Anterior cingulate cortex (tissue), 58 donors: ENCODE measurements at places on chromosomes 13 and 19.

- DNase-seq, result no peak
Measured at GRCh38 chr13:99600318-99600717, 99.0 kb downstream of the TM9SF2 start.

DNA sequence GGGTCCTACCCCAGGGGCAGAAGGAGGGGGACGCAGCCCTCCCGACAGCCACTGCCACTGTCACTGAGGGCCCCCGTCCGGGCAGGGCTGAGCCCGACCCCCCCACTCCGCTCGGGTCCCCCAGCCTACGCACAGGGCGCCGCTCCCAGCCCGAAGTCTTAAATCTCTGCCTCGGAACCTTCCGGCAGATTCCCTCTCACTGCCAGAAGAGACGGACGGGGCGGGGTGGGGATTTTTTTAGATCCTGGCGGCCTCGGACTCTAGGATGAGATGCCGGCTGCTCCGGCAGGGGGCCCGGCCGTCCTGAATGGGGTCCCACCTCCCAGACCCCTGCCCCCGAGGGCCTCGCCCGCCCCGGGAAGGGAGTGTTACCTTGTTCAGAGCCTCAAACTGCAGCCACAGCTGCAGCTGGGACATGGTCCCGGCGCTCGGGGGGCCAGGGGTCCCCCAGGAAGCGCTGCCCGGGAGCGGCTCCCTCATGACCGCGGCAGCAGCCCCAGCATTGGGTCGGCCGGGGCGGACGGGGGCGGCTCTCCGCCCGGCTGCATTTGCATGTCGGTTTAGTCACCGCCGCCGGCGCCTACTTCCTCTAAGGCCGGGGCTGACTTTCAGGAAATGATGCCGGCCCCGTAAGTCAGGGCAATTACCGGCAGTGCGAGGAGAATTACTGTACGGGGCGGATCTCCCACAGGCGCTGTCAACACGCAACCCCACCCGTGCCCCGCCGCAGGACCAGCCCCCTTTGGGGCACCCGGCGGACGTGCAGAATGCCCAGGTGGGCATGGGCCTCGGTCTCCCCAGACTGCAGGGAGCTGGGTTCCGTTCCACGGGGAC, 28.1 kb downstream of the GPX4 start:
- peak; percentile 32 for DNase-seq

GRCh38 chr13:23571431-23571830, 1.2 kb downstream of the TNFRSF19 start:
- DNase-seq, result no peak

DNA sequence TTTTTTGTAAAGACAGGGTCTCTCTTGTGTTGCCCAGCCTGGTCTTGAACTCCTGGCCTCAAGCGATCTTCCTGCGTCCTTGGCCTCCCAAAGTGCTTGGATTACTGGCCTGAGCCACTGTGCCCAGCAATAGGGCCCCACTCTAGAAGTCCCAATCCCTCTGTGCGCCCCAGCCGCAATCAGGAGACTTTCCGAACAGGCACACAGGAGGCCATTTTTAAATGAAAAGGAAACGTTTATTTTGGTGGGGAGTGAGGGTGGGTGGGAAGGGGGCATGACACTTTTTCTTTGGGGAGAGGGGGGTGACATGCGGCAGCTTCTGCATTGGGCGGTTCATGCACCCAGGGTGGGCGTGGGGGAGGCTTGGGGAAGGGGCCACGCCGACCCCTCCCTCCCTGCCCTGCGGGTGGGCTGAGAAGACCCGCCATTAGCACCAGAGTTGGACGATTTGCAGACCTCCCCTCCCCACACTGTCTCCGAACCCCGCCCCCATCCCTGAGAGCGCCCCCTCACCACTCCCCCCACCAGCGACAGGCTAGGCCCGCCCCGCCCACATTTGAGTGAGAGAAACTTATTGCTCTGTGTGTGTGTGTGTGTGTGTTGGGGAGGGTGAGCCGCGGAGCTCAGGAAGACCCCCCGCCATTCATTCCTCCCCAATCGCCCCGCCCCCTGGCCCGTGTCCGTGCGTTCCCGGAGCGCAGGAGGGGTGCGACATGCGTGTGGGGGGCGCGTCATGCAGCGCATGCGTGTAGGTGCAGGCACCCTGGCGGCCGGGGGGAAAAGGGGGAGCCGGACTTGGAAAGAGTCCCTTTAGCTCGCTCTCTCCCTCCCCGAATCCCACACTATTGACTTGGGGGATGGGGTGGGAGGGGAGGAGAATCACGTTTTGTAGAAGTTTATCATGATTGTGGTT, 17.2 kb downstream of the KCNC3 start:
- DNase-seq, result no peak

DNA sequence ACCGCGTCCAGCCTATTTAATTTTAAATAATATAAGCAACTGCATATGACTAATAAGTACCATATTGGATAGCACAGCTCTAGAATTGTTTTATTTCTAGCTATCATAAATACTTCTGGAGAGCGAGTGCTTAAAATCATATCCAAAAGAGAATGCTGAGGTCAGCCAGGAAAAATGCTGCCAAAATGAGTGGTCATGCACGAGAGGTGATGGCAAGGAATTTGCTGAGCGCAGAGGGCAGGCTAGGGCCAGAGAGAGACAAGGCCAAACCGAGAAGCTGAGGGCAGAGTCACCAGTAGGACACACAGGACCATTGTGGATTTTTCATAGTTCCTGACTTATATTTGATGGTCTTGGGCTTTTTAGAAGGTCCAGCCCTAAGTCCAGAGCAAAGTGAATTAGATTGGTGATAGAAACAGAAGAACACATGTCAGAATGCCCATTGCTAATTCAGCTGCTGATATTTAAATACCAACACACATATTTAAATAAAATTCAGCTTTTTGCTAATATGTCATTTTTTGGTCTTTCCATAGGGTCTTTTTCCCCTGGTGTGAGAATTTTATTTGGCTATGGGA, 33.6 kb upstream of the UBL3 start:
- DNase-seq, result no peak

DNA sequence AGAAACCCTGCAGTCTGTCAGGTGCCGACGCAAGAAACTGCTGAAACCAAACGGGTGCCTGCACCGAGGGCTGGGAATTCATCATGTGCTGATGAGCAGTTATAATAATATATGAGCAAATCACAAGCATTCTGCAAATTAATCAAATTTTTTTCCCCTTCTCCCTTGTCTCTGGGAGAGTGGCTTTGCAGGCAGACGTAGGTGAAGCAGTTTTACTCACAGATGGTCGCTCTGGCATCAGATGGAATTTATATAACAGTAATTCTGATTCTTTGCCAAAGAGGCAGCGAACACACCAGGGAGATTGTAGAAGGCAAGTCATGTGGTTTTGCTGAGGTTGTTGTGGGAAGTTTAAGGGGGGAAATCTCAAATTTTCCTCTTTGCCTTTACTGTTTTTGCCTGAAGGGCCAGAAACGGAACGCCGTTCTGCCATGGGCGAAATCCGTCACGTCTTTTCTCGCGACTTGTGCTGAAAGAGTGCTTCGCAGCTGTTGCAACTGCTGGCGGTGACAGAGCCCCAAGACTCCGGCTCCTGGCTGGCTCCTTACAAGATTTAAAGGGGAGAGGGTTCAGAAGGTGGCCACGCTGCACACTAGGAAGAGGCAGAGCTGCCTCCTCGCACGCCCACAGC, 320.1 kb downstream of the ZNF536 start:
- peak; percentile 45 for DNase-seq

DNA sequence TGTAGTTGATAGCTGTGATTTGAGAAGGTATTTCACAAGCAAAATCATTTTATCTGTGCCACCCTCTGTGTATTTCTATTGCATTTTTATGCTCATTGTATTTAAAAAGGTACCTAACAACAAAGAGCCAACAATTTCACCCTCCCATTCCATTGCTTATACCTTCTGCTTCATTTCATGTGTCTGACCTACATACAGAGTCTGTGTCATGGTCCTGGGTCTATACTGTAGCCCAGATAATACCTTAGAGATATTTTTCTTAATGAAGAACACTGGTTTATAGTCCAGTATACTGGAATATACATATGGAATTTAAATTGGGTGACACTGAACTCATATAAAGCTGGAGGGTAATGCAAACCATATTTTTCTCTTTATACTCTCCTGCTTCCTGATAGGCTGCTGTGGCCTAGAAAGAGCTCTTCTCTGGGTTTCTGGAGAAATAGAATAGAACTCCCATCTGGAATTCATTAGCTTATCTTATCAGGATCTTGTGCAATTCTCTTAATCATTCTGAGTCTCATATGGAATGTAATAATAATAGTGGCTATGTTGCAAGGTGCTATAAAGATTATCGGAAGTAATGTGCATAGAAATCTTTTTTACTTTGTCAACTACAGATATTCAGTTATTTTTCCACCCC, 31.8 kb upstream of the SPART start:
- no peak for DNase-seq

DNA sequence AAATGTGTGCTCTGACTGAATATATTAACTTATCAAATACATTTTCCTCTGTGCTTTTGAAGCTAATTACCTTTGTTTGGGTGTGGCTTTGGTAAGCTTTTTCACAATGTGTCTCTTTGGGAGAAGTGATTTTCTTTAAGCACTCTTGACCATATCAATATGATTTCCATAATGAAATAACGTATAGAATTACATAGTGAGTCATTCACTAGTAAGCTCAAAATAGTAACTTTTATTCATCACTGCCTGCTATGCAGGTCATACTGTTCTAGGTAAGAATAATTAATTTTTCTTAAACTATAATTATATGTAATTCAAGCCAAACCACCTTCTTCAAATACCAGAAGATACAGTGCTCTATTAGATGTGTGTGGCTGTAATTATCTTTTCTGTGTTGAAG, 480.7 kb downstream of the MYO16 start:
- DNase-seq, result no peak

DNA sequence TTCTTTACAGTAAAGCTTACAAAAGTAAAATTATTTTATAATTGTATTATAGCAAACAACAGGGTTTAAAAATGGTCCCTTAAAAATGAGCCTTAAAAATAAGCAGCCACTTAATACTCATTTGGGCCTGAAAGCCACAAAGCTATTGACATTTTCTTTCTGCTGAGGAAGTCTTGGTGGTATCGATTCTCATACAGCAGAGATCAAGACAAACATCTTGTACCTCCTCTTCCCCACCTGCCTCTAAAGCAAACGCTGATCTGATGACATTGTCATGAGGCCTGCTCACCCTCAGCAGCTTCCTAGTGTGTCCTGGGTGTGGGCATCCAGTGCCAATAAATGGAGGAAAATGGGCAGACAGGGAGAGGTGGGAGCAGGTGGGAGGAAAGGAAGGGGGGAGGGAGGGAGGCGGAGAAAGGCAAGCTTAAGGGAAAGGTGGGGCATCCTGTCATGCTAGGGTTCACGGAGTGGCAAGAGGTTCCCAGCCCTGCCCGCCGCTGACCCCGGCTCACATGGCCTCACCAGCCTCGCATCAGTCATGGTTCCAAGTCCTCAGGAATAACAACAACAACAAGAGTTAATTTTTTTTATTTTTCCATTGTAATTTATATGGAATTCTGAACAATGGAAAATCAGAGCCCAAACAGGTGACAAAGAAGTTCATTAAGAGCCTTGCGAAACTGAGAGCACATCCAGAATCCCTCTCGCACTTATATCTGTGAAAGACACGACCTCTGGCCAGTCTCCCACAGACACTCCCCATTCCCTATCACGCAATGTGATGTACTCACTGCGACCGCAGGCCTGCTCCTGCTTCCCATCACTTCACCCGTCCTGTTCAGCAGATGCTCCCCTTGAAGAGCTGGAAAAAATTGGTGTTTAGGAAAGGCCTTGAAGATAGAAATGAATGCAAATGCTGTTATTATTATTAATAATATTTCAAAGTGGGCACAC, 15.1 kb upstream of the ATP11A start:
- DNase-seq, result no peak

GRCh38 chr19:42455621-42456081, 12.9 kb upstream of the CXCL17 start:
- no peak for DNase-seq

DNA sequence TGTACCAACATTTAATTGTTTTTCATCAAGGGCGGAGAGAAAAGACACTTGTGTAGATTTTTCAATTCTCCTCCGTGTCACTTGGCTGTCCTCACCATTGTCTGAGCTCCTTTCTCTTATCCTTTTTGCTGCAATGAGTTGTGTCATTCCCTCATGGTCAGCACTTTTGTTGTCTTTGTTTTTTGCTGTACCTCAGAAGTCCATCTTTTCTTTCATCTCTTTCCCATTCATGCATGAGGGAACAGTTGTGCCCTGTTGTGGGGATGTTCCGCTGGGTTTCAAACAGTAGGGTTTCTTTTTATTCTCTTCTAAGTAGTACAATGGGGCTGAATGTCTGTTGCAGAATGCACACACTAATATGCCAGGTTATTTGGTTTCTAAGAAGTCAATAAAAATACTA, 222.6 kb downstream of the TM9SF2 start:
- no peak for DNase-seq

DNA sequence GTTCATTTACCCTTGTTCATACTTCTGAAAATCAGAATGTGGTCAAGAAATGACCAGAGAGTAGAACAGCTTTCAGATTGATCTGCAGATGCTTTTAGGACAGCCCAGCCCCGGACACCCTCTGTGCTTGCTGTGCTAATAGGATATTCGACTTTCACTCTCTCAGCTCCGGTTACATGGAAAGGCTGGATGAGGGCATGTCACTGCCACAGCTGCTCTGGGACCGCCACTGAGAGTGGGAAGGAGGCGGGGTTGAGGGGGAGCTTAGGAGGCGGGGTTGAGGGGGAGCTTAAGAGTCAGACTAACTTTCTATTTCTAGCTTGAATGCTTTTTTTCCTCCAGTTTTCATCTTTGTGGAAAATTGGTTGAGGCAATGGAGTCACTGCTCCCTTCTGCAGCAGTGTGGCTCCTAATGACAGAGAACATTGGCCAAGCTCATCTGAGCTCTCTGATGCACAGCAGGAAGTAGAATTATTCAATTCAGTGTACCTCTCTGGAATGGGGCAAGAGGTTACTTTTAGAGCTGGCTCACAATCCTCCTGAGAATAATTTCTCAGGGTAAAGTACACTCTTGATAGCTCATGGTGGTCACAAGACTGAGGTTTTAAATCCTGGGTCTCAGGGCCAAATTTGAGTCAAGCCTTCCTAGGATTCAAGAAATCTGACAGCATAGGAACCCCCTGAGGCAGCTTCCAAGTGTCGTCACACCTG, 74.6 kb upstream of the NPAS1 start:
- peak; percentile 47 for DNase-seq

DNA sequence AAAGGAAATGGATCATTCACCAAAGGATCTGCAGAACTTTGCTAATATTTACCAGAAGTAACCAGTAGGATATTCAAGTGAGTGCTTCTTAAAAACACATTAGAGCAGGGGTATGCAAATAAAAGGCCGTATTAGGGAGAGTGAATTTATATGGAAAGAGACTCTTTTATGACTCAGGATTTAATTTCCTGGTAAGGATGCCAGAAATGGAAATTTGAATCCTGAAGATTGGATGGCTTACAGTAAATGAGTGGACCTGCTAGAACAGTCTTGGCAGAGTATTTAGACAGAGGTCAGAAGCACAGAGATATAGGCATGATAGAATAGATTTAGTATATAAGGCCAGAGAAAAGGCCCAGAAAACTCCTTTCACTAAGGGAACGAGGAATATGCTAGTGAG, 201.6 kb downstream of the SLITRK5 start:
- no peak for DNase-seq

- DNase-seq, result no peak
Measured at GRCh38 chr13:48401480-48401879, 11.4 kb downstream of the LPAR6 start.
